ENCODE measurements at places on chromosomes 6 and 20.
A peak's percentile ranks its signal among the peaks of the same experiment; 100 is the strongest.

GRCh38 chr6:2507521-2508037 is 243.1 kb downstream of the MYLK4 start:
- no peak for DNase-seq

- DNase-seq: peak; percentile 30
These were observed 128.2 kb upstream of the PTPN1 start for GRCh38 chr20:50381771-50382593.

DNA sequence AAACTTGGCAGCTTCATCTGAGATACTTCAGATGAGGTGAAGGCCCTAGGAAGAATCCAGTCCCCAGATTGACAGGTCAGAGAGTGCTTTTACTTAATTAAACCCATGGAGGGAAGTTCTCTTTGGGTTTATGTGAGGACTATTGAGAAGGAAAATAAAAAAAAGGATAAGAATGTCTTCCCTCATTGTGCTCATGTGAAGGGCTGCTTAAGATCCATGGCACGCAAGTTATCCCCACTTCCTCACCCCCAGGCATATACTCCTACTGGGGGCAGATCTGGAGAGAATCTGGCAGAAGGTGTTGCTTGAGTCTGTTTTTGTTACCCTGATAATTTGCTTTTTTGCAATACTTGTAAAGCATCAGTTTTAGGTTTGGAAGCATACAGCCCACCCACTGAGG is 322.9 kb upstream of the TFAP2D start:
- no peak for DNase-seq

- no peak for DNase-seq
These were observed 3.6 kb downstream of the ARFRP1 start for GRCh38 chr20:63703976-63704748.

GRCh38 chr6:138393871-138394783 is 9.9 kb upstream of the HEBP2 start:
- DNase-seq: no peak

DNA sequence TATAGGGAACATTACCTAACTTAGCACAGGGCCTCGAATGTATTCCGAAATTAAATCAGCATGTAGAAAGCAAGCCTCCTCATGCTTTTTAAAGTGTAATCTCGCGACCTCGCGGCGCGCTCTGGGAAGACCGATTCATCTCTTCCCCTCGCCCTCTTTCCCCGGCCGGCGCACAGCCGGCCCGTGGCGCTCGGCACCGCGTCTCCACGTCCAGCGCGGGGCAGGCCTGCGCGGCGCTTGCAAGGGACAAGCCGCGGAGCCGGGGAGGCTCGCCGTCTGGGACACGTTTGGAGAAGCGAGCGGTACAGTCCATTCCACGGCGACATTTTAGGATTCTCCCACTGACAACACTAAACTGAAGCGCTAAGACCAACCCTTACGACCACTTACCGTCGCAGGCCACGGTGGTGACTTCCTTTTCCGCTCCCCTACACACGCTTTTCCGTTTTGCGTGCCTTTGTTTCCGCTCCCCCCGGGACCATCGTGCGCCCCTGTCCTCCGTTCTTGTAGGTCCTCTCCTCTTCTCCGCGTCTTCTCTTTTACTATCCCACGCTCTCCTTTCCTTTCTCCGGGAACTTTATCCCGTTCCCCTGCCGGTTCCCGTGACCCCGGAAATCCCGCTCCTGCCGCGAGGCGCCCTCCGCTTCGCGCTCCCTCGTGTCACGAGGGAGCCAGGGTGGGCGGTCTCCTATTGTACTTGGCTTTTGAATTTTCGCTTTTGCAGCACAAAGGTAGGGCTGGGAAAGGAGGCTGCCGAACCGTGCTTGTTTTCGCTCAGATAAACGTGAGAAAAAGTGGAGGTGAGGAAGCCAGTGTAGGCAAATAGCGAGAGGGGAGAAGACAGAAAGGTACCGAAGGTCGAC is at the start of gene ECHDC1:
Gene ECHDC1 (minus strand): TSS at position 664 of the 863 bp plus-strand sequence. CDS start 12,581 bp downstream, outside the sequence.
- DNase-seq: peak; percentile 69

DNA sequence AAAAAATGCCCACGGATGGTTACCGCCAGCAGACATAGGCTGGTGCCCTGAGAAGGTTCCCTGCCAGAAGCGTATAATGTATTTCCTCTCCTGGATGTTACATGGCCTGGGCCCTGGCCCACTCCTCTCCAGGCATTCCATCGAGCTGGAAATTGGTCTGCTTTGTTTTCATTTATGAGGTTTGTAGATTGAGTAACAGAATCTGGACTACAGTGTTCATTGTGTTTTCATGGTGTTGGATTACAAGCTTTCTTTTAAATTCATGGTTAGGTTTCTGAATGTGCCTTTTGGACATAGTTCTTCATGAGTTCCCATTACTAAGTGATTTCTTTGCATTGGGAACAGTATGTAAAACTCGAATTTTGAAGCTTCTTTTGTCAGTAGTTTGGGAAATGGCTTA is 6.4 kb downstream of the TIAM2 start:
- no peak for DNase-seq
